Activated T-helper 1 cell treated with Interleukin-2 at 50 U/mL for 16 hours (primary cell): ENCODE measurements at places on chromosomes 3 and 15.

DNA sequence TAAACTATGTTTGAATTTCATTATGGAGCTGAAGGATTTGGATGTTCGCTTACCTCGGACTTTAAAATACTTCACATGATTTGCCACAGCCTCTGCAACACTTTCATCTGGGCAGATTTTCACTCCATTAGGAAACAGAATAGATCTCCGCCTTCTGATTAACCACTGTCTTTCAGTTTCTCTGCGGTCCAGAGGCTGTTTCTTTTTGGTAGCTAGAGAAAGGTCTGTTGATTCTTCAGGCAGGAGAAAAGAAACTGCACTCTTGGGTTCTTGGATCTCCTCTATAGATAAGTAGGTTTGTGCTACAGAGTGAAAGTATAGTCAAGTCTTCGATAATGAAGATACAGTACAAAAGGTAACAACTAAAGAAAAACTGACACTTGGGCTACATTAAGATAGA, 844 bp downstream of the IMPG2 start:
- DNase-seq = no peak

DNA sequence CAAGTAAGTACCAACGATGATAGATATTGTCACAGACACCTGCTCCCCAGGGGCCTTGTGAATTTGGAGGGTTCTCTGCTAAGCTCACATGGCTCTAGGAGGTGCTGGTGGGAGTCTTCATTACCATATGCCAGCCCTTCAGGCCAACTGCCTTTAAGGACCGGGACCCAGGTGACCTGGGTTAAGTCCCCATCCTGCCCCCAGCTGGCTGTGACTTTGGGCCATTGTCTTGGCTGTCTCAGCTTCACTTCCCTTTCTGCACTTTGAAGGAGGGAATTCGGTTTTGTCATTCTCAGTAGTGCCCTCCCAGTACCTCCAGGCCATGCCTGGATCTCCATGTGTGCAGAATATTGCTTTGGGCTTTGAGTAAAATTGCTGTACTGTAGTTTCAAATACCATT, 72.8 kb upstream of the ACAD9 start:
- no peak for DNase-seq

GRCh38 chr3:108006077-108006771, 84.6 kb downstream of the CD47 start:
- DNase-seq = no peak

DNA sequence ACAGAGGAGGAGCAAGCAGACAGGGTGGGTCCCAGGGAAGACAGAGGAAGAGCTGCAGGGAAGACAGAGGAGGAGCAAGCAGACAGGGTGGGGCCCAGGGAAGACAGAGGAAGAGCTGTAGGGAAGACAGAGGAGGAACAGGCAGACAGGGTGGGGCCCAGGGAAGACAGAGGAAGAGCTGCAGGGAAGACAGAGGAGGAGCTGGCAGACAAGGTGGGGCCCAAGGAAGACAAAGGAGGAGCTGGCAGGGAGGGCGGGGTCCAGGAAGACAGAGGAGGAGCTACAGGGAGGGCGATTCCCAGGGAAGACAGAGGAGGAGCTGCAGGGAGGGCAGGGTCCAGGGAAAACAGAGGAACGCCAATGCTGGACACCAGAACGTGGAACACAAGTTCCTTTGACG, 66.5 kb downstream of the PLXNA1 start:
- DNase-seq = no peak

DNA sequence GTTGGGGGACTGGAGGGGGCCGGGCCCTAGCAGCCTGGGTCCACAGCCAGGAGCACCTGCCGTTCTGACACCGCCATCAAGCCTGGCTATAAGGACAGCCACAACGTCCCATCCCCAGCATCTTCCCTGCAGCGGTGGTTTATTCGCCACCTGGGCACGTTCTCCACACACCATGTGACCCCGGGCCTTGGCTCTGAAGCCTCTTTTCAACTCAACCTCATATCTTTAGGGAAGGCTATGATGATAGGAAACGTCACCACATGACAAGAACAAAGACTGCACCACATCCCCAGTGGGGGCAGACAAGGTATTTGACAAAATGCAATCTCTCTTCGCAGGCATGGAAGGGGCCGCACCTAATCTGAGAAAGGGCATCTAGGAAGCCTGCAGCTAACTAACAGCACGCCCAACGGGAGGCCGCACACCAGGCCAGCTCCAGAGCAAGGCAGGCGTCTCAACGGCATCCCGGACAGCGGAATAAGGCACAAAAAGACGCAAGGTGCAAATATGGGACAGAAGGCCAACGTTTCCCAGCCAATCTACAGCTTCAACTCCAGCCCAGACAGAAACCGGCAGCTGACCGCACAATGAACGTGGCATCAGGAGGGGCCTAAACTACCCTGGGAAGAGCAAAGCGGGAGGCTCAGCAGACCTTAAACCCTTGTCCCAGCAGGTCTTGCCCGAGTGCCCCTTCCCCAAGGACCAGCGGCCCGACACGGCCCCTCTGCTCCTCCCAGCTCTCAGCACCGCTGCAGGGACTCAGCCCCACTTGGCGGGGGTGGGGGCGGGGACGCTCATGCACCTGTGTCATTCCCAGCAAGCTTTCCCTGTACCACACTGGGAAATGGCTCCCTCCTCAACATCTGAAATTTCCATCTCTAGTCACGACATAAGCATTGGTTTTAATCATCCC, 41.9 kb downstream of the NIPA2 start:
- no peak for DNase-seq

DNA sequence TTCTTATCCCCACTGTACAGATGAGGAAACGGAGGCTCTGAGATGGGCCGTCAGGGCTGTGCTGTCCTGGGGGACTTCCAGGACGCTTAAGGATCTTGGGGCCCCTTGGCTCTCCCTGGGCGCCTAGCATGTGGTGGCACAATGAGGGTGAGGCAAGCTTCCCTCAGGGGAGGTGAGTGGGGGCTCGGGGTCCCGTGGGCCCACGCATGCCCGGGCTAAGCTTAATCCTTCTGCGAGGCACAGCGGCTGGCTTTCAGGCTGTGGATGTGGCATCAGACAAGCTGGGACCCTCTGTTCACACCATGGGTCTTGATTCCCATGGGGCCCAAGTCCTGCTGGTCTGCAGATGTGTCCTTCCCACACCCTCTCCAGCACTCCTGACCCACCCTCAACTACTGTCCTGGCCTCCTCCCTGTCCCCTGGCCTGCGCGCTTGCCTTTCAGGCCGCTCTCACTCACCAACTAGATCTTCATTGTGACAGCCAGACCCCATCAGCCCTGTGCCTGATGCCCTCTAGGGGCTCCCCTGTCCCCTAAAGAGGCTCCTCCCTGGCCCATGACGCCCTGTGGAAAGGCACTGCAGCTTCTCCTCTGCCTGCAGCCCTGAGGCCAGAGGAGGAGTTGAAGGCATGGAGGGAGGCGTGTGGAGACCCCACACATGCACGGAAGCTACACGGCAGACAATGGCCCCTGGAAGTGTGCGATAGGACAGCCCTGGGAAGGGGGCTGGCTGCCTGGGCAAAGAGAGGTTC, 11.3 kb downstream of the DUSP7 start:
- no peak for DNase-seq

GRCh38 chr3:18786650-18787323, 361.5 kb upstream of the KCNH8 start:
- DNase-seq = no peak

DNA sequence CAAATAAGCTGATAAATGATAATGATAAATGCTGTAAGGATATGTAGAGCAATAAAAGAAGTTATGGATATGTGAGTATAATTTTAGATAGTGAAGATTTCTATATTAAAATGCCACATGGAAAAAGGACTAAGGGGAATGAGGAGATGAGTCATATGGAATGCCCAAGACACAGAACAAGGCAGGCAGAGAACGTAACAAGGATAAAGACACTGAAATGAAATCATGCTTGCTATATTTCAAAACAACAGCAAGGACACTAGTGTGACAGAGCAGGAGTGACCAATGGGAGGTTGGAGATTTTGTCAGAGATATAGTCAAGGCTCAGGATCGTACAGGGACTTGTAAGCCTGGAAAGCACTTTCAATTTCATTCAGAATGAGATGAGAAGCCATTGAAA, 621.5 kb upstream of the SEMA6D start:
- DNase-seq = no peak

GRCh38 chr15:52805351-52806283, 15.5 kb upstream of the ONECUT1 start:
- no peak for DNase-seq

- no peak for DNase-seq
Observed at GRCh38 chr3:32376115-32376514, 15.5 kb upstream of the CMTM7 start.

- no peak for DNase-seq
Observed at GRCh38 chr3:85571835-85572234, 613.0 kb downstream of the CADM2 start.

GRCh38 chr3:69110941-69111546, 11.4 kb downstream of the LMOD3 start:
- DNase-seq = no peak

DNA sequence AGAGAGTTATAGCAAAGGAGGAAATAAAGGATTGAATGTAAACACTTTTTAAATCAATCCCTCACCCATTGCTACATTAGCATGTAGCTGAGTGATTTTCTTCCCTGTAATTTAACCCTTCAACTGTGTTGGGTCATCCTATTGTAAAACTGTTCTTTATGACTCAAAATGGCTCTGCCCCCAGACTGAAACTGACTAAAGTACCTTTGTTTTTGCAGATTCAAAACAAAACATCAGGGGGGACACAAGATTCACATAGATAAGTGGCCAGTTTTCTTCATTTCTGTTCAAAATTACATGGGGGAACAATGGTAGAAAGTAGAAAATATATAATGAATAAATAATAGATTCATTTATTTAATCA, 268.4 kb downstream of the IGSF11 start:
- no peak for DNase-seq

GRCh38 chr3:97970956-97971620, 1.1 kb downstream of the RIOX2 start:
- no peak for DNase-seq

DNA sequence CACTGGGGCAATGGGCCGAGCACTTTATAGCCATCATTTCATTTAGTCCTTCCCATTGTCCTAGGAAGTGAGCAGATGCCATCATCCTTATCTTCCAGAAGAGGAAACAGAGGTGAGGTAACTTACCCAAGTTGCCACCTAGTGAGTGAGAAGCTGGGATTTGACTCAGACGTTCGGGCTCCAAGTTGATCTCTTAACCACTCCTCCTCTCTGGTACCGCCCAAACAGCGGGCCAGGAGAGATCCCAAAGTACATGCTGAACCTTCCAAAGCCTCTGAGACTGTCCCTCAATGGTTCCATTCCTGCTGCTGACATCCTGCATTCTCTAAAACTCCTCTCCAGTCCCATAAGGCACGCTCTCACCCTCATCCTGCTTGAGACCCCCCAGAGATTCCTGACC, 56.2 kb downstream of the EXOG start:
- no peak for DNase-seq

DNA sequence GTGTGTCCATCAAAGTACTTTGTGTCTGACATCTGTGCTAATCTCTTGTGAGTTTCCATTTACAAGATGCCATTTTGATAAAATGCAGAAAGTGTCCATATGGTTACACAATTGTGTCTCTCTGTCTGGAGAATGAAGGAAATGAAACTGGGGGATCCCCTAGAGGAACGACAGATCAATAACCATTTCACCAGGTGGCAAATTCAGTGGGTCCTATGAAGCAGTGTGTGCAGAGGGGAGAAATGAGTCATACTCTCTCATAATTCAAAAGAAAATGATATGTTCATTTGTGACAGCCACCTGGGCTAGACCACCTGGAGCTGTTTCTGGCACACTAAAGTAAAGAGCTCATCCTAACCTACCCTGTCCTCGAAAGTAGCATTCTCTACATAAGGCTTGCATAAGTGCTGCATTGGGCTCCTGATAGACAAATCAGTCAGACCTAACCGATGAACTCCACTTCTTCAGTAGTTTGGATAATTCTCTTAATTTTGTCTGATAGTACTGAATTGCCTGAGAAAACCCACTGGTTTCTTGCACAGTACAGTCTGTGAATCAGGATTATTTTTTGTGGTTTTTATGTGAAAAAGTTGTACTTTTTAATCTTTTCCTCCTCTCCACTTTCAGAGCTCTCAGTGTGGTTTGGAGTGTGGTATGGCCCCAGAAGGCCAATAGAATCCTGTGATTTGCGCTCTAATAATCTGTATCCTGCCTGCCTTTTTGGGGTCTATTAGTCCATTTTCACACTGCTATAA, 10.3 kb upstream of the CD47 start:
- no peak for DNase-seq

GRCh38 chr3:119636891-119637611, 23.3 kb downstream of the POPDC2 start:
- DNase-seq = no peak

DNA sequence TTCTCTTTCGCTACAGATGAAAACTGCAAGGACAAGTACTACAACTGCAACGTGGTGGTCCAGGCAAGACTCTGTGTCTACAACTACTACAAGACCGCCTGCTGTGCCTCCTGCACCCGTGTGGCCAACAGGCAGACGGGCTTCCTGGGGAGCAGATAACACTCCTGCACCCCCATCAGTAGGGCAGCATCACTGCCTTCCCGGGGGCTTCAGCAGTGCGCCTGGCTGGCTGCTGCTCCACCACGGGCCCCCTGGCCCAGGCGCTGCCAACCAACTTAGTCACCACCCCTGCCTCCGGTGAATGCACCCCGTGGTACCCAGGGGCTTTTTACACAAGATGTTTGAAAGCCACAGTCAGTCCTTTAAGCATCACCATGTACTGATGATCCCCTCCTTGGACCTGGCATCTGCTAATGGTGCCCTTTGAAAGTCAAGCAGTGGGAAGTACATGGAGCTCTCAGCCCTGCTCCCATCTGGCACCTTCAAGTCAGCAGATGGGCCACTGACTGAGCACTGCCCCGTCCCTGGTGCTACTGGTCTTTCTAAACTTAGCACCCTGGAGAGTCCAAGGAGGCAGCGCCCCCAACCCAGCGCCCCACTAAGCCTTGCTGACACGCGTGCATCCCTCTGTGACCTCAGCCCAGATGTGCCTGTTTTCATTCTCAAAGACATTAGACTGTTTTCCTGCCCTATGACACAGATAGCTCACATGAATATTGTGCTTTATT, 33.0 kb upstream of the NR2E3 start:
- no peak for DNase-seq

- DNase-seq = no peak
Observed at GRCh38 chr3:19866751-19867347, 67.2 kb downstream of the EFHB start.

DNA sequence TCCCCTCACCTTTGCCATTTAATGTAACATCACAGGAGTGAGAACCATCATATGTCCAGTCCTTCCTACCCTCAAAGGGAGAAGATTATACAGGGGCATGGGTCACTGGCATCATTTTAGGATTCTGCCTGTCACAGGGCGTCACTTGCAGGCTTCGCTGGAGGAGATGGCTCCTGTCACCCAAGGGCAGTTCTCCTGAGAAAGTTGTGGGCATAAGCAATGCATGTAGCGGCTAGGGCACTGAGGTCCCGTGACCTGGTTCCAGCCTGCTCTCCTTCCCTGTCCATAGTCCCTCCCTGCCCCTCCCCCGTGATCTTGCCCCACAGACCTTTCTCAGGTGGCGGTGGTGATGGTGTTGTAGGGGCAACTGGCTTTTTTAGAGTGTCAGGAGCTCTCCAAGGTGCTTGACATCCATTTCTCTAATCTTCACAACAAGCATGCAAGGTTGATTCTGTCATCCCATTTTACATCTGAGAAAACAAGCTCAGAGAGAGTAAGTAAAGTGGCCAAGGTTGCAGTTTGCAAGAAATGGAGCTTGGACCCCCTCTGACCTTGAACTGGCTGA, 241.5 kb upstream of the CTDSPL start:
- no peak for DNase-seq

- no peak for DNase-seq
Observed at GRCh38 chr3:112693186-112693585, 52.2 kb upstream of the CCDC80 start.
